ENCODE measurements at places on chromosomes 3 and 15.
A peak's percentile ranks its signal among the peaks of the same experiment; 100 is the strongest.

DNA sequence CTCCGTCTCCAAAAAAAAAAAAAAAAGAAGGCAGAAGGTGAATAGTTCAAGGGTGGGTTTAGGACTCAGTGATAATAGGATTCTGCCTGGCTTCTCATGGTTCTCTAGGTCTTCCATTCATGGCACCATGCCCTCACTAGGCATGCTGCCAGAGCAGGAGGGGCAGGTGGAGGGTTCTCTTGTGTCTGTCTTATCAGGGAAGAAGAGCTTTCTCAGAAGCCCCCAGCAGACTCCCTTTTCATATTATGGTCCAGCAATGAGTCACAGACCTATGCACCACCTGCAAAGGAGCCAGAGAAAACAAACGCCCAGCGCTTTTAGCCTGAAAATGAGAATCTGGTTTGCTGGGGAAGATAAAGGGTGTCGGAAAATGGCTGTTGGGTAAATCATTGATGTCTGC is 3.0 kb downstream of the CCR2 start:
- DNase-seq, result no peak

- no peak for DNase-seq
Observed at GRCh38 chr15:41487802-41488201, 5.9 kb upstream of the ITPKA start.

DNA sequence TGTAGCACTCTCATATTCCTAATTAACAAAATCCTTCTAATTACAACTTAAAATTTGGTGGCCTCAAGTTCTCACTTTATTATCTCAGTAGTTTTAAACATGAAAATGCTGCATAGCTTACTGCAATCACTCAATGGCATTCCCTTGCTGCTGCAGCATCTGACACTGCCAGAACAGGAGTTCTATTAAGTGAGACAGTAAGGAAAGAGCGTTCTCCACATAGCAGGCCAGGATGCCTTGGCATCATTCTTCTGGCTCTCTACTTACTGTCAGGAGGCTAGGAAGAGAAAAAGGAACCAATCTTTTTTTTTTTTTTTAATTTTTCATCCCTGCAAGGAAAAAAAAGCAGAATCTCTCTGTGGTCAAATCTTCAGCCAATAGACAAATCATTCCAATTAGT is 3.2 kb downstream of the CNBP start:
- no peak for DNase-seq

DNA sequence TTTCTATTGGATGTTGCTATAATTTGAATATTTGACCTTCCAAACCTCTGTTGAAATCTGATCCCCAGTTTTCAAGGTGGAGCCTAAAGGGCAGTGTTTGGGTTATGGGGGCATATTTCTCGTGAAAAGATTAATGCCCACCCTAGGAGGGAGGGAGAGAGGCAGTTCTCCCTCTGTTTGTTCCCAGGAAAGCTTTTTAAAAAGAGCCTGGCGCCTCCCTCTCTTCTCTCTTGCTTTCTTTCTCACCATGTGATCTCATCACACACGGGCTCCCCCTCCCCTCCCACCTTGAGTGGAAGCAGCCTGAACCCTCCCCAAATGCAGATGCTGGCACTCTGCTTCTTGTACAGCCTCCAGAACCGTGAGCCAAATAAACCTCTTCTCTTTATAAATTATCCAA is 12.4 kb upstream of the GABRA5 start:
- DNase-seq, result no peak

- no peak for DNase-seq
Observed at GRCh38 chr15:25775317-25775912, 87.7 kb downstream of the ATP10A start.

- peak; percentile 11 for DNase-seq
Observed at GRCh38 chr15:94844538-94845389, 613.4 kb downstream of the MCTP2 start.
